CD4-positive, alpha-beta T cell treated with Interleukin-21 for 1 hour (primary cell): ENCODE measurements at places on chromosomes 11 and 22.

DNA sequence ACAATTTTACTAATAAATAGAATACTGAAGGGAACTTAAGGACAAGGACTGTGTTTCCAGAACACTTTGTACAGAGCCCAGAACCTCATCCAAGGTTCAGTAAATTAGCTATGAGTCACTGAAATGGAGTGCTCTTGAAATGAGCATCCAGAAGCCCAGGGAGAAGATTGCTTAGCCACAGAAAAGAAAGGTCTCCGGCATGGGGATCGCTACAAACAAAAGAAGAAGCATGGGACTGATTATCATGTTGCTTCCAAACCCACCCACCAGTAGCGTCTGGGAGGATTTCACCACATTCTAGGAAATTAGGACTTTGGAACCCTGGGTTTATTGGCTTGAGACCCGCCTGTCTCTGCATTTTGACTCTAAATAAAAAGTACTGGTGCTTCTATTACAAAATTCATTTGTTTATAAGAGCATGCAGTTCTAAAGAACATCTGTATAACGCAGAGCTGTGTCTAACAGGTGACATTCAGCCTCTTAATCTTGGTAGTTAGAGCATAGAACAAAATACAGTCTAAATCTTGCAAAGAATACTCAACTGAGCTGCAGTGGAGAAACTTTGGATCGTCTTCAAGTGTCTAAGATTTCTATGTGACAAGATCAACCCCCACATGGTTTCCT, 35.9 kb upstream of the SESN3 start:
- DNase-seq: no peak

- DNase-seq: no peak
Measured at GRCh38 chr11:104944076-104944475, 24.3 kb downstream of the CASP4 start.

GRCh38 chr11:75325713-75326438, 25.6 kb downstream of the ARRB1 start:
- DNase-seq: no peak

DNA sequence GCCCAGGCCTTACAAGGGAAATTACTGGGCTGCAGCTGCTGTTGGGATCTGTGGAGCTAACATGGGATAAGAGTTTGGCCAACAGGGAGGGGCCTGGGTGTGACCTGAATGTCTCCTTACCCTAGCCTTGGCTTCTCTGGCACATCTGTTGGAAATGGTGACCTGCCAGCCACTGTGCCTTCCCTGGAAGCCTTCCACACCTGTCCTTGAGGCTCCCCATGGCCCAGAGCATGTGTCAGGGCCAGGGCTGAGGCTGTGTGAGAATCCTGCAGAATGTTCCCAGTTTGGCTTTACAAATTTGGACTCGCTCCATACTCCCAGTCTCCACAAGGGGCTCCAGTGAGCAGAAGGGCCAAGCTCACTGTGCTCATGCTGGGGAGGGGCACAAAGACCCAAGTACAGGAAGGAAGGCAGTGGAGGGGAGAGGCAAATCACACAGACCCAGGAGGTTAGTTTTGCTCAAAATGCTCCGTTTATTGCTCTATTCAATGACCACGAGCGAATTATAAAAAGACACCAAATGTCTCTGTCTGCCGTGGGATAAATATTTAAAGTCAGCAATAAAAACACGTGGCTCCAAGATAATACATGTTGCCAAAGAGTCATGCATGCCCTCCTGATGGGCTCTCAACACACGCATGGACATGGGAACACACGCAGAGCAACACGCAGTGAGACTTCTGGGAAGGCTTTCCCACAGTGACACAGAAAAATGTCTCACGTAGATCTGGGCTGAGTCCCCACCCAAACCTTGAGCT, 1.7 kb upstream of the IGSF22 start:
- DNase-seq: peak; percentile 62

GRCh38 chr11:105192115-105192514, 52.5 kb upstream of the CARD18 start:
- DNase-seq: no peak

DNA sequence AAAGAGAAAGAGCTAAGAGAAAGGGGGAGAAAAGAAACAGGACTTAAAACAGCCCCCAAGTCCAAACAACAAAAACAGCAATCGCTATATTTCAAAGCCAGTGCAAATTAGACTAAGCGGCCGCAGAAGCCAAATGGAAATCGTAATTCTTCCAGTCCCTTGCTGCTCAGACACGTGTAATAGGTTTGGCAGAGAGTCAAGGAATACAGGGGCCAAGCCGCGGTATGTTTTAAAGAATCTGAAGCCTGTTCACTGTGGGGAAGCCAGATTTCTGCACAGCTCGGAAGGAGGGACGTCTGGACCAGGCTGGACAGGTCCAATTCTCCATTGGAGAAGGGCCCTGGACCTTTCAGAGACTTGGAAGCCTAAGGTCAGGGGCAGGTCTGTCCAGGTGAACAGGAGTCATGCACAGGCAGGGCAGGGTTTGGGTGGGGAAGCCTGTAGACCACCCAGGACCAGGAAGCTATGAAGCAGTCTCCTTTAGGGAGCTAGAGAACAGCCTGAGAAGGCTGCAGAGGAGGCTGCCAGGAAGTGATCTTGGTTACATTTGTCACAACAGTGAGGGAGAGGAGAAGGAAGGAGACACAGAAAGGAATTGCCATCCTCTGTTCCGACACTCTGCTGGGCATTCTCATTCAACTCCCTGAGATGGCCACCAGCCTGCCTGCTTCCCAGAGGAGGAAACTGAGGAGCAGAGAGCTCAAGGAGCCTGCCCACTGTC, 265.5 kb upstream of the ISX start:
- no peak for DNase-seq
